ENCODE measurements at places on chromosomes 16 and 17.

DNA sequence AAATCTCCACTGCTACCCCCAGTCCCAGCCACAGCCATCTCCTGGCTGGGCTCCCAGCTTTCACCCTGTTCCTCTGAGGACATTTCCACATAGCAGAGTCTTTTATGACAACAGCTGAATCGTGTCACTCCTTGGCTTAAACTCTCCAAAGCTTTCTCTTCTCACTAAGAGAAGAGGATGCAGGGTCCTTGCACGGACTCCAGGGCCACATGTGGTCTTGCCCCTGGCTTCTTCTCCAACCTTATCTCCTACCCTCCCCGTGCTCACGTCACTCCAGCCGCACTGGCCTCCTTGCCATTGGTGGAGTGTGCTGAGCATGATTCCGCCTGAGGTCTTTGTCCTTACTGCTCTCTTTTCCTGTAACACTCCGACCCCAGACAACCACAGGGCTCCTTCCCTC, 39.9 kb upstream of the CCDC182 start:
- DNase-seq, result no peak
- H3K27ac ChIP-seq, result no peak overlapping the region
- H3K4me3 ChIP-seq, result no peak overlapping the region
- no peaks in the 10 kb centered on the region for H3K36me3 ChIP-seq
- no peaks in the 10 kb centered on the region for H3K27me3 ChIP-seq
- H3K4me1 ChIP-seq, result no peaks in the 10 kb centered on the region

GRCh38 chr17:81251094-81251708, 12.1 kb downstream of the NDUFAF8 start:
- no peak for DNase-seq
- H3K4me3 ChIP-seq, result no peak overlapping the region
- no peaks in the 10 kb centered on the region for H3K4me1 ChIP-seq
- H3K36me3 ChIP-seq, result peaks cover 56% of the 10 kb centered on the region
- no peak overlapping the region for H3K27ac ChIP-seq

DNA sequence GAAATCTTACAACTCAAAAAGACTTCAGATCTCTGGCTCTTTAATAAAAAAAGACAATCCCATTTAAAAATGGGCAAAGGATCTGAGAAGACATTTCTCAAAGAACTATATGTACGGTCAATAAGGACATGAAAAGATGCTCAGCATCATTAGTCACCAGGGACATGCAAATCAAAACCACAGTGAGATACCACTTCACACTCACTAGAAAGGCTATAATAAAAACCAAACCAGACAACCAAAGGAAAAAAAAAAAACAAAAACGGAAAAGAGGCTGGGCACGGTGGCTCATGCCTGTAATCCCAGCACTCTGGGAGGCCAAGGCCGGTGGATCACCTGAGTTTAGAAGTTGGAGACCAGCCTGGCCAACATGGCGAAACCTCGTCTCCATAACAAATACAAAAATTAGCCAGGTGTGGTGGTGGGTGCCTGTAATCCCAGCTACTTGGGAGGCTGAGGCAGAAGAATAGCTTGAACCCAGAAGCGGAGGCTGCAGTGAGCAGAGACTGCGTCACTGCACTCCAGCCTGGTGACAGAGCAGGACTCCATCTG, 1.7 kb upstream of the NPIPB7 start:
- H3K27ac ChIP-seq, result no peak overlapping the region
- DNase-seq, result no peak
- H3K4me3 ChIP-seq, result no peak overlapping the region
- H3K4me1 ChIP-seq, result no peaks in the 10 kb centered on the region
- no peaks in the 10 kb centered on the region for H3K36me3 ChIP-seq

DNA sequence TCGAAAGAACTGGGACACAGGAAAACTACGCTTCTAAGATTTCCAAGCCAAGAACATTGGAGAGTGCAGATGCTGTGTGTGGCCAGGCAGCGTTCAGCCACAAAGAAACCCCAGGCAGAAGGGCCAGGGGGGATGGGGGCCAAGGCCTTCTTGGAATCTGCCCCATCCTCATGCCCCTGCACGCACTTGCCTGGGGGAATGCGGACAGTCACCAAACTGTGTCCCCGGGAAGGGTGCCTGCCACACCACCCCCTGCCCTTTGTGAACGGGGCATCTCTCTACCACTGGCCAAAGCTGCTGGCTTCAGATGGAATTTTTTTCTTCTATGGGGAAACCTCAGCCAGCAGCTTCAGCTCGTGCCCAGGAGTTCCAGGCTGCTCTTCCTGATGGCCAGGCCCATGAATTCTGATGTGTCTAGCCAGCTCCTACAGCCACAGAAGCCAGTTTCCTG, 32.0 kb upstream of the DNAH17 start:
- H3K36me3 ChIP-seq, result no peaks in the 10 kb centered on the region
- H3K27ac ChIP-seq, result no peak overlapping the region
- H3K27me3 ChIP-seq, result no peaks in the 10 kb centered on the region
- no peak for DNase-seq
- H3K4me1 ChIP-seq, result no peaks in the 10 kb centered on the region
- no peak overlapping the region for H3K4me3 ChIP-seq

GRCh38 chr16:87951552-87952538, 611 bp downstream of the BANP start:
- H3K27me3 ChIP-seq, result no peaks in the 10 kb centered on the region
- peak overlapping the region; percentile 90 for H3K27ac ChIP-seq
- peak overlapping the region; percentile 59 for H3K4me3 ChIP-seq
- H3K36me3 ChIP-seq, result no peaks in the 10 kb centered on the region
- H3K4me1 ChIP-seq, result peaks cover 42% of the 10 kb centered on the region

DNA sequence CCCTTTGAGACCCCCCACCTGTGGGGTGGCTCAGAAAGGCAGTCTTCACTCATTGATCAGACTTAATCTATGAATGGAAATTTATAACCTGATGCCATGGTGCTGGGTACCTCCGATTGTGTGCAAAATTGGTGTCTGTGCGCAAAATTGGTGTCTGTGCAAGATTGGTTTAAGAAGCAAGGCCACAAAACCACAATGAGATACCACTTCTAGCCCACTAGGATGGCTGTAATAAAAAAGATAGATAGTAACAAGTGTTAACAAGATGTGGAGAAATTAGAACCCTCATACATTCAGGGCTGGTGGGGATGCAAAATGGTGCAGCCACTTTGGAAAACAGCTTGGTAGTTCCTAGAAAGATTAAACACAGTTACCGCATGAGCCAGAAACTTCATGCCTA, 13.9 kb upstream of the CSNK2A2 start:
- H3K27me3 ChIP-seq, result no peaks in the 10 kb centered on the region
- H3K4me1 ChIP-seq, result no peaks in the 10 kb centered on the region
- H3K27ac ChIP-seq, result no peak overlapping the region
- no peak for DNase-seq

DNA sequence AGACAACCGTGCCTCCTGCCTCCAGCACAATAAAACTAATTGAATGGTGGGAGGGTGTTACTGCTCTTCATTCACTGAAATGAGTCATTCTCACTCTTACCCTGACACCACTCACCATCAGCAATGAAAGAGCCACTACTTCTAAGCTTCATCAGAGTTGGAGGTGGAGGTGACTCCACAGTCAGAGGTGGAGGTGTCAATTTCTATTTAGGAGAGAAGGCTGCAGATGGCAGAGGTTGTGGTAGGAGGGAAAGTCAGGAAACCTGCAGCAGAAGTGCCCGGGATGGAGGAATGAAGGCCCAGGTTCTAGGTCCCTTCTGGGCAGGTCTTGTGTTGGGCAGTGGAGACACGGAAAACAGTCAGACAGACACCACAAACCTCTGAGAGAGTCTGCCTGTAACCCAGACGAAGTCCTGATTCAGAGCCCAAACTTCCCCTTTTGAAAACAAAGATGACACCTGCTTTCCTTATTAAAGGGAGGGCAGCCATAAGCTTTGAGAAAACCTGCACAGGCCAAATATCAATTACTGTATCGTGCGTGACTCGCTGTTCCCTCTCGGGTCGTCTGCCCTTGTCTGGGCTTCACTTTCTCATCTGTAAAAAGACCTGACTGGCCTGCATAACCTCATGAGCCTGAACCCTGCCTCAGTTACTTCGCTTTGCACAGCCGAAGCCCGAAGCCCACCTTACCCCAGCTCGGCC, 668 bp downstream of the ATPAF2 start:
- no peaks in the 10 kb centered on the region for H3K36me3 ChIP-seq
- peak; percentile 23 for DNase-seq
- H3K27me3 ChIP-seq, result no peaks in the 10 kb centered on the region

GRCh38 chr17:78779850-78780249, 2.2 kb downstream of the CYTH1 start:
- no peaks in the 10 kb centered on the region for H3K27me3 ChIP-seq
- peak; percentile 82 for DNase-seq
- H3K4me3 ChIP-seq, result peak overlapping the region; percentile 61
- H3K4me1 ChIP-seq, result peaks cover 42% of the 10 kb centered on the region
- peak overlapping the region; percentile 94 for H3K27ac ChIP-seq

GRCh38 chr16:88804552-88805339, 1.2 kb downstream of the CDT1 start:
- DNase-seq, result no peak
- no peaks in the 10 kb centered on the region for H3K27me3 ChIP-seq
- H3K4me3 ChIP-seq, result no peak overlapping the region
- peaks cover 20% of the 10 kb centered on the region for H3K36me3 ChIP-seq

GRCh38 chr17:65092262-65092661, 35.7 kb upstream of the GNA13 start:
- no peak for DNase-seq
- H3K27ac ChIP-seq, result no peak overlapping the region
- H3K4me3 ChIP-seq, result no peak overlapping the region
- H3K4me1 ChIP-seq, result no peaks in the 10 kb centered on the region

- H3K4me3 ChIP-seq, result no peak overlapping the region
- DNase-seq, result no peak
- no peaks in the 10 kb centered on the region for H3K36me3 ChIP-seq
- H3K4me1 ChIP-seq, result peaks cover 24% of the 10 kb centered on the region
Measured at GRCh38 chr16:11630046-11630767, 38.0 kb upstream of the SNN start.

DNA sequence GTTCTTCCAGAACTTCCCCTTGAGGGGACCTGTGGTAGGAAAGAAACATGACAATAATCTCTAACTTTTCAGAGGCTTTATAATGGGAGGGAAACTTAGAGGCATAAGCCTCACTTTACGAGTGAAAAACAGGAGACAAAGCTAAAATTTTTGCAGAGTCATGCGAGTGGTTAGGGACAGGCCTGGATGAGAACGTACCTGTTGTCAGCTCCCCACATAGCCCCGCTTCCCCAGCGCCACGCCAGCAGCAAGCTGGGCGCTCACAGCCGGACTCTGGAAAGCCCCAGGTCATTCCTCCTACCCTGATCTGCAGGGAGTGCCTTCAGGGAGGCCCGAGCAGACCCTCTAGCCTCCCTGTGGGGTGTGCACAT, 53.6 kb downstream of the LDHD start:
- DNase-seq, result no peak
- no peaks in the 10 kb centered on the region for H3K27me3 ChIP-seq
- no peak overlapping the region for H3K4me3 ChIP-seq
- no peak overlapping the region for H3K27ac ChIP-seq
- H3K36me3 ChIP-seq, result no peaks in the 10 kb centered on the region

GRCh38 chr16:64489449-64489848, 632.4 kb downstream of the CDH11 start:
- H3K27me3 ChIP-seq, result no peaks in the 10 kb centered on the region
- H3K4me1 ChIP-seq, result no peaks in the 10 kb centered on the region
- H3K27ac ChIP-seq, result no peak overlapping the region
- no peak for DNase-seq
- no peaks in the 10 kb centered on the region for H3K36me3 ChIP-seq
- H3K4me3 ChIP-seq, result no peak overlapping the region

DNA sequence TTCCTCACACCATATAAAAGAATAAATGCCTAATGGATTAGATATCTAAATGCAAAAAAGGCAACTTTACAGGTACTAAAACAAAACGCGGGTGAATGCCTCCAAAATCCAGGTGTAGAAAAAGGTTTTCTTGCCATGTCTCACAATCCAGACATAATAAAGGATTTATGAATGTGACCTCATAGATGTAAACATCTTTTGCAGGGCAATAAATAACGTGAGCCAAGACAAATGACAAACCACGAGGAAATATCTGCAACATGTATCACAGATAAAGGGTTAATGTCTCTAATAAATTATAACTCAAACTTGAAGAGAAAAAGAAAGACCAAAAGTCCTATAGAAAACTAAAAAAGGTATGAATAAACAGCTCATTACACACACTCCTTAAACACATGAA, 180.7 kb downstream of the PARN start:
- H3K4me3 ChIP-seq, result no peak overlapping the region
- no peak overlapping the region for H3K27ac ChIP-seq
- no peaks in the 10 kb centered on the region for H3K4me1 ChIP-seq
- no peaks in the 10 kb centered on the region for H3K27me3 ChIP-seq

DNA sequence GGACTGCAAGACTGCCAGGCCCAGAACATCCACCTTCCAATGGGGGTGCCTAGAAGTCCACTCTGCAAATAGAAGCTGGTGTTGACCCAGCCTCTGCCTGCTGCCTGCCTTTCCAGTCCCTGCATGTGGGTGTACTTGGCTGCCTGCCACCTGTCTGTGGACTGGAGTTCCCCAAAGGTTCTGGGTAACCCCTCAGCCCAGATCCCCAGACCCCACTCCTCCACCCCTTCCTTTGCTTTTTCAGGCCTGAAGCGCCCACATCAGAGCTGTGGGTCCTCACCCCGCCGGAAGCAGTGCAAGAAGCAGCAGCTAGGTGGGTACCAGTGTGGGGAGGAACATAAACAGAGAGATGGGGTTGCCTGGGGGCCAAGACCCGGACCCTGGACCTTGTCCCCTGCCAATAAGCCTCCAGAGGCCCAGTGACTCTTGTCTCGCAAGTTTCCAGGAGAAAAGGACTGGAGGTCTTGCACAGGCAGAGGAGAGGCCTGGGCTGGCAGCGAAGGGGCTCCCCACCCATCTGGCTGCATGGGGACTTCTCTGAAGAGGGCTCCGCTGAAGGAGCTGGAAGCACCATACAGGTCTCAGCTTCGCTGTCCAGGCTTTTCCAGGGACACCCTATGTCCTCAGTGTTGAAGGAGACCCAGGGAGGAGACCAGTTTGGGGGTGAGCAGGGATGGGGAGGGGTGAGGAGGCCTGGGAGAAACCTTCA, 34.3 kb downstream of the NLRC5 start:
- peak overlapping the region; percentile 25 for H3K4me3 ChIP-seq
- peak overlapping the region; percentile 68 for H3K27ac ChIP-seq
- peaks cover 79% of the 10 kb centered on the region for H3K4me1 ChIP-seq

- H3K27ac ChIP-seq, result peak overlapping the region; percentile 90
- no peak for DNase-seq
- H3K4me1 ChIP-seq, result peaks cover 60% of the 10 kb centered on the region
- H3K4me3 ChIP-seq, result peak overlapping the region; percentile 73
Measured at GRCh38 chr17:40341808-40342503, 22.6 kb downstream of the GJD3 start.

GRCh38 chr17:79702550-79703236, 28.1 kb upstream of the ENPP7 start:
- no peaks in the 10 kb centered on the region for H3K27me3 ChIP-seq
- H3K4me1 ChIP-seq, result no peaks in the 10 kb centered on the region
- DNase-seq, result no peak
- H3K27ac ChIP-seq, result no peak overlapping the region

GRCh38 chr17:80829166-80829813, 162.4 kb upstream of the CHMP6 start:
- DNase-seq, result no peak
- no peaks in the 10 kb centered on the region for H3K36me3 ChIP-seq
- no peak overlapping the region for H3K4me3 ChIP-seq
- no peaks in the 10 kb centered on the region for H3K27me3 ChIP-seq
- H3K4me1 ChIP-seq, result peaks cover 12% of the 10 kb centered on the region
- no peak overlapping the region for H3K27ac ChIP-seq

- no peaks in the 10 kb centered on the region for H3K36me3 ChIP-seq
- no peaks in the 10 kb centered on the region for H3K27me3 ChIP-seq
- H3K4me3 ChIP-seq, result no peak overlapping the region
- DNase-seq, result no peak
- no peak overlapping the region for H3K27ac ChIP-seq
Measured at GRCh38 chr17:13462673-13463124, 139.0 kb downstream of the HS3ST3A1 start.

Measured in naive thymus-derived CD4-positive, alpha-beta T cell (primary cell).